ENCODE measurements at places on chromosomes 6 and 20.

- no peak for DNase-seq
Observed at GRCh38 chr6:158026901-158027589, 45.4 kb downstream of the SYNJ2 start.

DNA sequence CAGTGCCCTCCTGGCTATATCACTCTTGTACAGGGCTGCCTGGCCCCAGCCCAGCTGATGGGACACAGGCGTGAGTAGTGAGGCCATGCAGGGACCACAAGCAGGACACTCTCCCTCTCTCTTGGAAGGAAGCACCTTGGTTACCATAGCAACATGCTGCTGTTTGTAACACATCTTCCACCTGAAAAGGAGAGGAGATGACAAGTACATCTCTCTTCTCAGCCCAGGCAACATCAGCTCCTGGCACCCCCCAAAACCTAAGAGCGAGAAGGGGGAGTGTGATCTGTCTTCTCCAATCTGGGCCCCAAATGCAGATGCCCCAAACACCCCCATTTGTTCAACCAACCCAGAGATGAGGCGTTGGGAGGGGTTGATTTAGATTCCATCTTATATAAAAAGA is 49.9 kb downstream of the KCNB1 start:
- DNase-seq, result no peak

GRCh38 chr6:14876778-14877613 is 368.9 kb upstream of the JARID2 start:
- peak; percentile 43 for DNase-seq

DNA sequence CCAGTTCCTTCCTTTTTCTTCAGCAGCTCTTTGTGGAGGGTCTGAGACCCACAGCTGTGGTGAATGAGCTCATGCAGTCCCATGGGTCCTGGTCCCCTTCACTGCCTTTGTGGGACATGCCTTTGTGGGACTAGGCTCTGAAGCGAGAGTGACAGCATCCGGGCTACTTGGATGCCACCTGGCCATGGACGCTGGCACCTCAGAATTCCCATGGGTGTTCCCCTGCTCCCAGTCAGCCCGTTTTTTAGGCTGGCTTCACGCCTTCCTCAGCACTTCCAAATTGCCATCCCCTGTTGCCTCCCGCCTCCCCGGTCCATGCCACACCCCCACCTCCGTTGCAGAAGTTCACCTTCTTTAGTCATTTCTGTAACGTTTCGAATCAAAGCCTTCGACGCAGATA is 45.1 kb downstream of the RAMACL start:
- no peak for DNase-seq

DNA sequence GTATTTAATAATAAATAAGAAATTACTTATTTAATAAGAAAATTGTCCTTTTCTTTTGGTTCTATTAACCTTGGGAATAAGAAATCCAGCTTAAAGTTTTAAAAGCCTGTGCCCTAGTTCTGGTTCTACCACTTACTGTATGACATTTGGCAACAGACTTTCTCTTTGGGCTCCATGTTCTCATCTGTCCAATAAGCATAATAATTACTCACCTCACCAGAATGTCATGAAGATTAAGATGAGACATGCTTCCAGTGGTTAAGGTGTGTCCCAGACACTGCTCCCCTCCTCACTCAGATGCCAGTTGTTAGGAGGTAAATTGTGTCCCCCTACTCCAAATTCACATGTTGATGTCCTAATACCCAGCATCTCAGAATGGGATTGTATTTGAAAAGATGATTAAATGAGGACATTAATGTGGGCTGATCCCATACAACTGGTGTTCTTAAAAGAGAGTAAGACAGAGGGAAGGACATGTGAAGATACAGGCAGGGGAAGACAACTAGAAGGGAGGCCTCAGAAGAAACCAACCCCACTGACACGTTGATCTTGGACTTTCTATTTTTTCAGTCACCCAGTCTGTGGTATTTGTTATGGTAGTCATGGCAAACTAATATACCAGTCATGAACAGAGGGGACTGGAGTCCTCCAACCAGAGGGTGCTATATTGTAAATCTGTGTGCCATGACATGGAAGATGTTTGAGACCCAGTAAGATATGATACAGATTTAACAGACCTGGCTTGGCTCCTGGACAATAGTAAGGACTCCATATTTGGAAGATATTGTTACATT is 6.4 kb upstream of the MICAL1 start:
- DNase-seq, result no peak

GRCh38 chr6:12208190-12208589 is 82.0 kb upstream of the EDN1 start:
- DNase-seq, result peak; percentile 12

DNA sequence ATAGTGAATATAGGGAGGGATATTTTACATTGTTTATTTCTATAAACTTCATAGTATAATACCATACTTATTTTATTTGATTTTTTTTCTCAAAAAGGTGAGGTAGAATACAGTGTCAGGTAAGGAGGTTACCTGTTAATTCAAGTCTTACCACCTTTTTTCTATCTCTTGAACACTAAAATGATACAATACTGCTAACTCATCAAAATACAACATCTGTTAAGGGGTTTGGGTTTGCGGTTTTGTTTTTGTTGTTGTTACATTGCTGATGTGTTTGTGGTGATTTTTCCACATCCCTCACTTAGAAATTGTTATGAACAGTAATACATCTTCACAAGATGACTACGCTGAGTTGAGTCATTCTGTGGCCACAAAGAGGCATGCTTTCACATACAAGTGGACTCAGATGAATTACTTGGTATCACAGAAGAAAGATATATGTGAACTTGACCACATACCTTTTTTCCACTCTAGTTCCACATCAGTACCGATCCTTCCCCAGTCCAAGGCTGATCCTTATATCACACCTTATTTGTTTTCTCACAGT is 139.4 kb upstream of the ID4 start:
- DNase-seq, result no peak

DNA sequence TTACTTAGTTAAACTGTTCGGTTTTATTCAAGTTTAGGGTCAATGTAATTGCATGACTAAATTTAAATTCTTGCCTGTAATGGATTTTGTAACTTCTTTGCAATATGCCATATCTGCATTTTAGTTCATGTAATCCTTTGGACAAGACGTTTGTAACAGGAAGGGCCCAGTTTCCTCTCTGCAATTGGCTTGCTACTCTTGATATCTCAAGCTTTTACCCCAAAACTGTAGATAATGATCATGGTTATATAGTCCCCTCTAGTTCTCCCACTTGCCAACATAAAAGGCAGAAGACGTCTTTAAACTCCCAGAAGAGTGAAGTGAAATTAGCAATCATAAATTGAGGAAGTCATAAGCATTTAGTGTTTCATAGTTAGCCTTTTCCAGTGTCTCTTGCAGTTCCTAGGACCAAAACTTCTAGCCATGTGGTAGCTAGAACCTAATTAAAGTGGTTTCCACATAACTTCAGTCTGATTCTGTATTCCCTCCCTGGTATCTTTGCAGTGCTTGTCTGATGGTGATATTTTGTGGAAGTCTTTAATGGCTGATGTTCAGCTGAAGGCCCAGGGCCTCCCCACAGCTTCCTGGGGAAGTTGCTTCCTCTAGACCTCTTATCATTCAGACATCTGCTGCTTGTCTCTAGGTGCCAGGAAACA is 117.8 kb upstream of the SUPT3H start:
- DNase-seq, result no peak

DNA sequence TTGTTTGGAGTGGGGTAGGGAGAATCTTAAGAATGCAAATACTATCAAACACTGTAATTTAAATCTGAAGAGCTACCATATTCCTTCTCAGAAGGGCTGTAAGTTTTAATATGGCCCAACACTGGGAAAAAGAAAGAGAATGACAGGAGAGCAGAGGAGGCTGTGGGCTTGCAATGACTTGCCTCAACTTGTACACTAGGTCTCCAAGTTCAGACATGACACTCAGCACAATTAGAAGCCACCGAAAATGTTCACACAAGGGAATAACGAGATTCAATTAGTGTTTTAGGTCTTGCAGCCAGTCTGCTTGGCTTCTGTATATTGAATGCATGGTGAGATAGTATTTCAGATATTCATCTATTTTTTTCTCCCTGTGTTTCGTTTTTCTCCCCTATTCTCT is 89.4 kb downstream of the HS3ST5 start:
- no peak for DNase-seq

DNA sequence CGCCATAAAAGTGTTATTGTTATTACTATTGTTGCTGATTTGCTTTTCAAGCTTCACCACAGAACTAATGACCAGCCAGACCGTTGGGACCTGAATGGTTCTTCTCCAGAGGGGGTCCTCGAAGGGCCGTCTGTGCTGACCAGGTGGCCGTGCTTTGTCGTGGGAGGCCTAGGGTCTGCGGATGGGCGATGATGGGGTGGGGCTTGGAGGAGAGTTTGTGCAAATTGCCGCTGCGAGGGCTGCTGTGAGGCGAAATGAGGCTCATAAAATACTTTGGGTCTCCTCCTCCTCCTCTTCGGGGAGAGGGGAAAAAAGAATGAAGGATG is 6.0 kb upstream of the ZBTB22 start:
- no peak for DNase-seq

- no peak for DNase-seq
Observed at GRCh38 chr20:40319741-40320516, 369.1 kb downstream of the MAFB start.

DNA sequence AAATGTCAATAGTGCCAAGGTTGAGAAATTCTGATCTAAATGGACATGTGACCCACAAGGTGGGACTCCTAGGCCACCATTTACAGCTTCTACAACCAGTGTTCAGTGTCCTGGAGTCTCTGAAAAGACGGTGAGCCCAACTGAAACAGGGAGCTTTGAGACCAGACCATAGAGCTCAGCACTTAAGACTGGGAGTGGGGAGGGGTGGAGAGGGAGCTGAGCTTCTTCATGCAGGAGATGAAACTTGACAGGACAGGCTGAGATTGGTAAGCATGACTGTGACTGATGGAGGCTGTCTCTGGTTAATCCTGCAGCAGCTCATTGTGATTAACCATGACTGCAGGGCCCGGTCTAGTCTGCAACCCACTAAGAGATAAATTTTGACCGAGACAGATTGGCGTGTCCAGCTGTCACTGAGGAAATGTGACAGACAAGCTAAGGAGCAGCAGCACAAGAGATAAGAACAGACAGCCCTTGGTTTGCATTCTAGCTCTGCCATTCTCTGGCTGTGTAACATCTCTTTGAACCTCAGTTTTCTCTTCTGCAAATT is 1.4 kb upstream of the AAR2 start:
- DNase-seq, result no peak
